ENCODE measurements at places on chromosomes 5 and 9.

DNA sequence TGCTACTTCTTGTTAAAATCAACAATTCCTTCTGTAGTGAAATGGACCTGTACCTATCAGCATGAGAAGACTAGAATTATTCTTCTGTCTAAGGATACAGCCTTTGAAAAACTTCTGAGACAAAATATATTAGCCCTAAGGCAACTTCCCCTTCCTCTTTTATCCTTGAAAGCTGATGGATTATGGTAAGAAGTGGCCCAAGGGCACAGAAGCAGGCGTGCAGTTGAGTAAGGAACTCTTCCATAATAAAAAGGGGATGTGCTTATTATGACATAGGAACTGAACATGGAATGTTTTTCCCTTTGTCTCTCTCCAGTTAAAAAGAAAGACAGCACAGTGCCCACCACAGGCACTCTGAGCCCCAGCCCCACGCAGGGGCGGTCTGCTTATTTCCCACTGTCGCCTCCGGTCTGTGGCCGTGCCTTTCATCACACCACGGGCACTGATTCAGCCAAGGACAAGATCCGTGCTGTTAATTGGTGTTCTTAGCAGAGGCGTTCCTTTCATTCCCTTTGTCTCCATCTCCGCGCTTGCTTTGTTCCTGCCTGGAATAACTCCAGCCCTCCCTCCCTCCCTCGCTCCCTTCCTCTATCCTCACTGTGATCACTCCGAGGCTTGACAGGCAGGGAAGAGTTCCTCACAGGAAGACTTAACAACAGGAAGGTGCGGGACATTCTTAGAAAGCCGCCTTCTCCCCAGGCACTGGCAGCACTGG lies 135.9 kb upstream of the OTULINL start:
- no peaks in the 10 kb centered on the region for H3K27me3 ChIP-seq
- H3K36me3 ChIP-seq = peaks cover 22% of the 10 kb centered on the region
- DNase-seq = no peak
- peak overlapping the region; percentile 37 for H3K27ac ChIP-seq

DNA sequence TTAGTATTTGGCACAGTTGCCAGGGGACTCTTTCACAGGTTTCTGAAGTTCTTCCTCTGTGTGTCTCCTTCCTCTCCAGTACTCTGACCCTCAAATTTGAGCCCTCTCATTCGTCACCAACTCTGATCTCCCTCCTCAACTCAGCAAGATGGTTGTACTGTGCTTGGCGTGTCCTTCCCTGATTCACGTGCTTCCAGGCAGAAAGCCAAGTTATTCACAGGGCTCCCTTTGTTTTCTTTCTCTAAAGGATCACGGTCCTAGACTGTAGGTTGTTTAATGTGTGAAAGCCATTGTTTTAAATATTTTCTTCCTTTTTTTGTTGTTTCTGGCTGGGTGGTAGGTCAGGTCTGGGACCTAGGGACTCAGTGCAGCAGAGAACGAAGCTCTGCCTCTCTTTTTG lies 142.9 kb downstream of the DMAC1 start:
- DNase-seq = no peak
- peaks cover 4% of the 10 kb centered on the region for H3K36me3 ChIP-seq
- no peak overlapping the region for H3K27ac ChIP-seq
- H3K4me1 ChIP-seq = peaks cover 8% of the 10 kb centered on the region
- H3K4me3 ChIP-seq = no peak overlapping the region

GRCh38 chr5:119398727-119399466 lies 43.1 kb downstream of the TNFAIP8 start:
- peaks cover 24% of the 10 kb centered on the region for H3K36me3 ChIP-seq
- H3K4me3 ChIP-seq = no peak overlapping the region

DNA sequence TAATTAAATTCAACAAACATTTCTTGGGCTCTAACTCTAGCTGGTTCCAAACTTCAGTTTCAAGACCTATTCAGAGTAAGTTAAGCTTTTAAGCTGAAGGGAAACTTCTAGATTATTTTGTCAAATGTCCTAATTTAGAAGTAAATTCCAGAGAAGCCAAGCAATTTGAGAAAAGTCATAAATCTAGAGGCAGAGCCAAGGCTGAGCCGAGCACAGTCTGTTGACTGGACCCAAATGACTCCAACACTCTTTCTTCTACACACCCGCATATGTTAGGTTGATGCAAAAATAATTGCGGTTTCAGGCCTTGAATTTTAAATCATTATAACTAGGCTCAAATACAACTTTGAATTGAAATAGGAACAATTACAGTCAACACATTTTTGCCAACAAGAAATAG lies 319.7 kb downstream of the NFIB start:
- H3K36me3 ChIP-seq = no peaks in the 10 kb centered on the region
- H3K4me1 ChIP-seq = no peaks in the 10 kb centered on the region
- no peak overlapping the region for H3K4me3 ChIP-seq
- no peaks in the 10 kb centered on the region for H3K27me3 ChIP-seq
- DNase-seq = no peak

DNA sequence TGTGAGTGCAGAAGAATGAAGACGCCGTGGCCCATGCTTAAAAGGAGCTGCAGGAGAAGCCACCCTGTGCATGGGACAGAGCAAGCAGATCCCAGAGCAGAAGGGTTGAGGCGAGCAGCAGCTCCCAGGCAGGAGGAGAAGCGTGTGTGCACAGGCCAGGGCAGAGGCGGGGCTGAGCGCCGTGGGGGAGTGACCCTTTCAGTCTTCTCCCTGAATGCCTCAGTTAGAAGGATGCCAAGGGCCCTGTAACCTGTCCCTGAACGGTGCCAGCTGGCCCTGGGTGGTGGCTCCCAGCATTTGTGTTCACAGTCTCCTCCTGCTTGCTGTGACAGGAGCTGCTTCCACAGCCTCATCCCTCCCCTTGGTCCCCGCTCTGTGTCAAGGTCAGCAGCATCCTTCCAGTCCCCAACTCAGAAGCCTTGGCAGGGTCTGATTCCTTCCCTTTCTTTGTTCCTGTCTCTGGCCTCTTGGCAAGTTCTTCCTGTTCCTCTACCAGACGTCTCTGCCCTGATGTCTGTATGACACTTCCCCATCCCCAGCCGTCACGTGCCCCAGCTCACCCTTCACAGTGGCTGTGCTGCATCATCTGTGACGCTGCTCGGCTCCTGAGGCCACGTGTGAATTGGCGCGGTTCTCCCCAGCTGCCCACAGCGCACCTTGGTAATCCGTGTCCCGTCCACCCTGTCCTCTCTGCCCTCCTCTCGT lies 5.2 kb downstream of the EXOC3 start:
- peaks cover 64% of the 10 kb centered on the region for H3K4me1 ChIP-seq
- H3K36me3 ChIP-seq = peaks cover 81% of the 10 kb centered on the region
- no peak for DNase-seq
- H3K4me3 ChIP-seq = peak overlapping the region; percentile 14
- H3K27me3 ChIP-seq = peaks cover 5% of the 10 kb centered on the region

- H3K4me1 ChIP-seq = no peaks in the 10 kb centered on the region
- no peak for DNase-seq
- H3K27ac ChIP-seq = no peak overlapping the region
- no peak overlapping the region for H3K4me3 ChIP-seq
These were observed 2.8 kb downstream of the ADCY2 start for GRCh38 chr5:7398596-7399280.
